Activated CD8-positive, alpha-beta memory T cell treated with anti-CD3 and anti-CD28 coated beads for 1 hour (primary cell): ENCODE measurements at places on chromosomes 2 and 18.

DNA sequence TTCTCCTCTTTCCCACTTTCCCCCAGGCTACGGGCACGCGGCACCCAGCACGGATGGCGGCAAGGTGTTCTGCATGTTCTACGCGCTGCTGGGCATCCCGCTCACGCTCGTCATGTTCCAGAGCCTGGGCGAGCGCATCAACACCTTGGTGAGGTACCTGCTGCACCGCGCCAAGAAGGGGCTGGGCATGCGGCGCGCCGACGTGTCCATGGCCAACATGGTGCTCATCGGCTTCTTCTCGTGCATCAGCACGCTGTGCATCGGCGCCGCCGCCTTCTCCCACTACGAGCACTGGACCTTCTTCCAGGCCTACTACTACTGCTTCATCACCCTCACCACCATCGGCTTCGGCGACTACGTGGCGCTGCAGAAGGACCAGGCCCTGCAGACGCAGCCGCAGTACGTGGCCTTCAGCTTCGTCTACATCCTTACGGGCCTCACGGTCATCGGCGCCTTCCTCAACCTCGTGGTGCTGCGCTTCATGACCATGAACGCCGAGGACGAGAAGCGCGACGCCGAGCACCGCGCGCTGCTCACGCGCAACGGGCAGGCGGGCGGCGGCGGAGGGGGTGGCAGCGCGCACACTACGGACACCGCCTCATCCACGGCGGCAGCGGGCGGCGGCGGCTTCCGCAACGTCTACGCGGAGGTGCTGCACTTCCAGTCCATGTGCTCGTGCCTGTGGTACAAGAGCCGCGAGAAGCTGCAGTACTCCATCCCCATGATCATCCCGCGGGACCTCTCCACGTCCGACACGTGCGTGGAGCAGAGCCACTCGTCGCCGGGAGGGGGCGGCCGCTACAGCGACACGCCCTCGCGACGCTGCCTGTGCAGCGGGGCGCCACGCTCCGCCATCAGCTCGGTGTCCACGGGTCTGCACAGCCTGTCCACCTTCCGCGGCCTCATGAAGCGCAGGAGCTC is 35.4 kb downstream of the KCNK3 start:
- no peak for DNase-seq

- DNase-seq, result no peak
Measured at GRCh38 chr18:74623047-74623816, 25.6 kb downstream of the ZNF407 start.

DNA sequence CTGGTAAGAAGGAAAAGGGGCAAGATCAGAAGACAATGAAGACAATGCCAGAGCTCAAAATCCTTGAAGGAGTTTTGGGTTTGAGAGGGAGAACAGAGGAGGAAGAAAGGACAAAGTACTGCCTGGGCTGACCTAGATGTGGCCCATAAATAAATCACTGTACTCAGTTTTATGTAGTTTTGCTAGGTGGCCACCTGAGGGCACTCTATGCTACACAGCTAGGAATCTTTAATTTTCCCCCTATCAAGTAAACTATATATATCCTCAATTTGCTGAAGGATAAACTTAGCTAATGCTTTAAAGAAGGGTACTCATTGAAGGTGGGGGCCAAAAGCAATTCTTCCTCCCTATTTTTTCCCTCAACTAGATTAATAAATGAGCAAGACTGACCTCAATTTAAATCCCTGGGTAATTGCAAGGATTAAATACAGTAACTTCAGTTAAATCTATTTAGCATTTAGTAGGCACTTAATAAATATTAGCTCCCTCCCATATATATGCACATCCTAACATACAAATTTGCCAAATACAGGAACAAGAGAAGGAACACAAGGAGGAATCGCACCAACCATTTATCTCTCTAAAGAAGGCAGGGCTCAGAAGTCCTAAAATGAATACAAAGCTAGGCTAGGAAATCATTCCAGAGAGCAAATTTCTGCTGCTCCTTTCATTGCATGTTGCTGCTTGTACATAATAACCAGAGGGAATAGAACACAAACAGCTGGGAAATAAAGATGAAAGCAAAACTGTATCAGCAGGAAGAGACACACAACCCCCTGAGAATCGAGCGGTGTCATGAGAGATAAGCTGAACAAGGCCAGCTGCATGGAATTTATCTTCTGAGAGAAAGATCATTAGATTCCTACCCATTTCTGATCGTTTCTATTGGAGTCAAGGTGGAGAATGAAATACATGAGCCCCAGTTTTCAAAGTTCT is 540.1 kb downstream of the NRXN1 start:
- DNase-seq, result no peak

DNA sequence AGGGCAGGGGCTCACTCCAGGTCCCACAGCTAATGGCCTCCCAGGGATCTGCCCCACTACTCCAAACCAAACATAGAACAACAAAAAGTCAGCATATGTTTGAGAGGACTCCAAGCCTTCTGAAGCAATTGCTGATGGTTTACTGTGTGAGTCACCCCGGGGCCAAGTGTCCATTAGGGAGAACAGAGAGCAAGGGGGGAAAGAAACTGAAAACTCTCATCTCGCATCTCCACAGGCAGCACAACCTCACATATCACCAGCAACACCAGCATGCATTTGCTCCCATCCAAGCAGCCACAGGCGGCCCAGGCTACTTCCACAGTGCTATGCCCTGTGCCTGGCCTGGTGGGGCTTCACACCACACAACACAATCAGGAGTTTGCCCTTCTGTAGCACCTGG is 39.1 kb downstream of the CYRIA start:
- DNase-seq, result no peak

DNA sequence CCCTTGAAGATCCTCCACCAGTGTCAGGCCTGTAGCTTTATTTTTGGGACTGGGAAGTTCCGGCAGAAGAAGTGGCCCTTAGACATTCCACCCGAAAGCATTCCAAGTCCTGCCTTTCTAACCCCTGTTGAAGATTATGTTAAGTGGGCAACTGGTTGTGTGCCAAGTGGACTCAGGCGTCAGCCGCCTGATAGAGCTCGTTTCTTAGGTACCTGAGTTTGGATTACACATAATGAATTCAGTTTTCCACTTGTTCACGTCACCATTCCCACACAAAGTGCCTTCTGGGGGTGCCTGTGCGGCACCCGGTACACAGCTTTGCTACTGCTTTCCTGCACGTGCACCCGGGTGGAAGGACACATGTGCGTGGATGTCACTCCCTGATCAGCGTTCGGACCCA is 156.5 kb downstream of the PTGR3 start:
- no peak for DNase-seq

DNA sequence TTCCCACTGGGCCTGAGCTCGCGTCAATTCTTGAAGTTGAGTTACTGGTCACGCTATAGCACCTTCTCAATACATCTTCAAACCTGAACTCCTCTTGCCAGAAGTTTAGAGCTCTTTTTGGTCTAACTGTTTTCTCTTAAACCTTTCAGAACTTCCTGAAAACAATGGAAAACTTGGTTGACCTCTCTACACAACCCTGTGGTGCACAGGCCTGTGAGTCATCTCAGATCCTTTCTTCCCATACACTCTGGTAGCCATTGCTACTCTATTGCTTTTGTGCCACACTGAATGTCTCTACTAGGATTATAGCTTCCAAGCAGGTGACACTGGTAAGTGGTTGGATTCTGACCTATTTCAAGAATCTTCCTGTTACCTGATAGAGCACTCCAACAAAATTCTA is 321.5 kb upstream of the FSIP2 start:
- DNase-seq, result no peak

DNA sequence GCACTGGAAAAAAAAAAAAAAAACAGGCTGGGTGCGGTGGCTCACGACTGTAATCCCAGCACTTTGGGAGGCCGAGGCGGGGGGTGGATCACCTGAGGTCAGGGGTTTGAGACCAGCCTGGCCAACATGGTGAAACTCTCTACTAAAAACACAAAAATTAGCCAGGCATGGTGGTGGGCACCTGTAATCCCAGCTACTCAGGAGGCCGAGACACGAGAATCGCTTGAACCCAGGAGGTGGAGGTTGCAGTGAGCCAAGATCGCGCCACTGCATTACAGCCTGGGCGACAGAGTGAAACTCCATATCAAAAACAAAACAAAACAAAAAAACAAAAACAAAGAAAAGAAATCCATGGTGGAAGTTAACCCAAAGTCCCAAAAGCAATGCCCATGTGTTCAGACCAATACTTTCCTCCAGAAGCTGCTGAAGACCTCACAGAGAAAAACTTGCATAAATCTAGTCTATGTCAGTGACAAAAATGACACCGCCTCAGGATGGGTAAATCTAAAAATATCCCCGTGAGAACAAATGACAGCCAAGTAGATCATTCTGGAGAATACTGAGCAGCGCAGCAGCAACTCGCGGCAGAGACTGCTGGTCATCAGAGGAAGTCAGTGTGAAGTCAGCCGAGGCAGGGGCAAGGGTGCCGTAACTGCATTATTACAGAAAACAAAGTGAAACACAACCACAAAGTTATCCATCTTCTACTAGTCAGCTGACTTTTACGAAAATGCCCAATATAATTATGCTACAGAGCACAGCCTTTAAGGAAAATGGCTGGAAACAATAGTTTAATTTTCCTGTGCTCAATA is 41.0 kb downstream of the LPIN2 start:
- DNase-seq, result peak; percentile 44

DNA sequence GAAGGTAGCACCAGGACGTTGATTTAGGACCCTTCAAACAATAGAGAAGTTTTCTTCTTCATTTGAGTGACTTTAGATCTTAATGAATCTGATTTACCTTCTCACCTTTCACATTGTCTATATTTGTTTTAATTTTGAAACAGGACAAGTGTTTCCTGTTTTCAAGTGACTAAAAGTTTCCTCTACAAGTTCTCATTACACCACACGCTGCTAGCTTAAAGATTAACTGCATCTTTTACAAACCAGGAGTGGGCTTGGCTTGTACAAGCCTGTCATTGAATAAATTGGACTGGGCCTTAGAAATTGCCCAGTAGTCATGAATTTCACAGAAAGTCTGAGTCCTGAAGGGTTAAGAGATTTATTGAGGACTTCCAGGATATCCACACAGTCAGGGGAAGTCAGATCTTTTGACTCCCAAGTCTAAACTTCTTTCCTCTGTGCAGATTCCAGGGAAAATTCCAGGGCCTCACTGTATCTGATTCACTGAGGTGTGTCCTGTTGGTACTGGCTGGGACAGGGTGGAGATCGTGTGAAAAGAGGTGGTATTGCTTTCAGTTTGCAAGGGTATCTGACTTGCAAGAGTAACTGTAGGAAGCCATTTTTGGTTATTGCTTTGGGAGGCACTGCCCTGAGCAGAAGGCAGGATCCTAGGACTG is 3.4 kb downstream of the SGPP2 start:
- no peak for DNase-seq

- DNase-seq, result no peak
Measured at GRCh38 chr2:230889911-230890601, 25.3 kb downstream of the ITM2C start.
